ENCODE measurements at places on chromosomes 12 and 14. TPM values are rescaled to one million over a fixed set of nuclear protein-coding genes. Genes with fewer than 3 reads are reported as not detected.

DNA sequence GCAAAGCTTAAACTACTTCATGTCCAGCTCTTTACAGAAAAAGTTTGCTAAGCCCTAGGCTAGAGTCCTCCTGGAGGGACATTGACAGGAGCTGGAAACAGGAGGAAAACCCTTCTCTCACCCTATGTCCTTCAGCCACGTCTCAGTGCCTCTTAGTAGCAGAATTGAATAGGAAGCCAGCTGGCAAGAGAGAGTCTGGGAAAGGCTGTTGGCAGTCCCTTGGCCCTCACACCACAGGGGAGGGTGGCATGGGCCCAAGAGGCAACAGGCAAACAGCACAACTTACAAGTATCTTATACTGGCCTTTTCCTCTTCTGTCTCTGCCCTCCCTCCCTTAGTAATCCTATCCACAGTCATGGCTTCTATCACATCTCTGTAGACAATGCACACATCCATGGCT is 27.7 kb upstream of the DHRS2 start:
- DNase-seq, result no peak

GRCh38 chr14:61621444-61621843 is 73.9 kb upstream of the HIF1A start:
- DNase-seq, result no peak

TBX3 gene
- total RNA-seq, result not detected

POTEM gene
- not detected for total RNA-seq

MYBPC1 gene
- not detected for total RNA-seq

ENDOU gene
- not detected for total RNA-seq

APOF gene
- total RNA-seq, result not detected

KRT75 gene
- total RNA-seq, result not detected

YARS2 gene
- total RNA-seq, result 32.9 TPM

MYO1H gene
- not detected for total RNA-seq

CLEC6A gene
- total RNA-seq, result not detected

SDR9C7 gene
- total RNA-seq, result not detected

Measured in SJCRH30 (cell line).